ENCODE measurements at places on chromosomes 2 and 18.

DNA sequence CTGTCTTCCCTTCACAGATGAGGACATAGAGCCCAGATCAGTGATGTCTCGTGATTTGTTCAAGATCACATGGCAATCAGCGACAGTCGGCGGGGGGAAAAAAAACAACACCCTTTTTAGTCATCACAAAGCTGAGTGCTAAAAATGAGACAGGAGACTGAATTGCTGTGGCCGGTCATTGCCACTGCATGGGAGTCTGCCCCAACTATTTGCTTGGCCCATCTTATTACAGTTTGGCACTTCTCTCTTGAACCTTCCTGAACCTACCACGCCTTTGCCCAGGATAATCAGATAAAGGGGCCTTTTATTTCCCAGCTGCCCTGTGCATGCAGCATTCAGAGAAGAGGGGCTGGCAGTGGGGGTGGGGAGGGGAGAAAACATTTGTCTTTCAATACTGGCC, 42.7 kb downstream of the SETBP1 start:
- no peak for DNase-seq

DNA sequence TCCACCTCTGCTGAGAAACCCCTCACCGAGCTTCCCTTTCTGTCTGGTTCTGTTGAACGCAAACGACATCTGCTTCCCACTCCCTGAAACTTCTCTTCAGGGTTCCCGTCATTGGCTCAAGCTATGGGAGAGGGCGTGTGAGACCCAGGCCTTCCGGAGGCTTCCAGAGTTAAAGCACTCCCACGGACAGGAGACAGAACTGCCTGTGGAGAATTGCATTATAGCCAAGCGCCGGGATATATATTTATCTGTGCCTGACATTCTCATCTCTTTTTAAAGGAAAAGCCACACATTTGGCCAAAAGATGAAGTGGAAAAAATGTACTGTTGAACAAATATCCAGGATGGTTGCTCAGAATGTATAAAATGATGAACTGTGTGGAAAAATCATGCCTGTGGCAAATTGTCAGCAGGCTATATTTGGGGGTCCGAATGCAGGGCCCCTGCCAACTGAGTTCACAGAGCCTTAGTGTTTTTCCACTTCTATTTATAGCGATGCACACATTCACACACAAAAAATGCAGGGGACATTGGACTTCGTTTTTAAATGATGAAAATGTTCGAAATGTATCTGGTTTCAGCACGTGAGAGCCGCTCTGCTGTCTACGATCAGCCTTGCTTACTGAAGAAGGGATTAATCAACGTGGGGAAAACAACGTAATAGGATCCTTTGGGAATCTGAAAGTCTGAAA, 59.5 kb downstream of the E2F6 start:
- DNase-seq, result no peak

- DNase-seq, result no peak
These were observed 124.7 kb upstream of the PPP1CB start for GRCh38 chr2:28626891-28627421.

- no peak for DNase-seq
These were observed 593 bp upstream of the NRBP1 start for GRCh38 chr2:27427863-27428212.

DNA sequence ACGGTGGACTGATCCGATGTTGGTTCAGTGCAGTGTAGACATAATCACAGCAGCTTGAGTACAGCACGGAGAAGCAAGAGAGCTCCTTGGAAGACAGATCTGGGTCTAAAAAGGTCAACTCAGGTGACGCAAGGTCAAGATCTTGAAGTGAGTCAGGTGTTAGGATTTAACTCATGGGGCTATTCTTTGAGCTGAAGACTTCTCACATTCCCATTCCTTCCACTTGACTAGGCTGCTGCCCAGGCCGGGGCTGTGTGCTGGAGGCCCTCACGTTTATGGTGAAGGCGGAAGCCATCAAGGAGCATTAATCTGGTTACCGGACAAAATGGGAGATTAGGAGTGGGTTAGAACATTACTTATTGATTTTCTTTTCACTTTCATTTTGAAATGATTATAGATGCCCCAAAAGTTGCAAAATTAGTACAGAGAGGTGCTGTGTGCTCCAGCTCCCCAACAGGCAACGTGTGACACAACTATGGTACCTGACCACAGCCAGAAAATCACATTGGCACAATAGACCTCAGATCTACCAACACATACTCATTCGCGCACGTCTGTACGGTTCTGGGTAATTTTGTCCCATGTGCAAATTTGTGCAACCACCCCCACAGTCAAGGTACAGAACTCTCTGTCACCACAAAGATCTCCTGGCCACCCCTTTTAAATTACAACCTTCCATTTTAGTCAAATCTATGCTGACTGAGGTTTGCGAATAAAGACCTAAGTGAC, 77.6 kb upstream of the SEC11C start:
- DNase-seq, result no peak

GRCh38 chr2:165874445-165875039, 79.0 kb downstream of the TTC21B start:
- DNase-seq, result no peak

DNA sequence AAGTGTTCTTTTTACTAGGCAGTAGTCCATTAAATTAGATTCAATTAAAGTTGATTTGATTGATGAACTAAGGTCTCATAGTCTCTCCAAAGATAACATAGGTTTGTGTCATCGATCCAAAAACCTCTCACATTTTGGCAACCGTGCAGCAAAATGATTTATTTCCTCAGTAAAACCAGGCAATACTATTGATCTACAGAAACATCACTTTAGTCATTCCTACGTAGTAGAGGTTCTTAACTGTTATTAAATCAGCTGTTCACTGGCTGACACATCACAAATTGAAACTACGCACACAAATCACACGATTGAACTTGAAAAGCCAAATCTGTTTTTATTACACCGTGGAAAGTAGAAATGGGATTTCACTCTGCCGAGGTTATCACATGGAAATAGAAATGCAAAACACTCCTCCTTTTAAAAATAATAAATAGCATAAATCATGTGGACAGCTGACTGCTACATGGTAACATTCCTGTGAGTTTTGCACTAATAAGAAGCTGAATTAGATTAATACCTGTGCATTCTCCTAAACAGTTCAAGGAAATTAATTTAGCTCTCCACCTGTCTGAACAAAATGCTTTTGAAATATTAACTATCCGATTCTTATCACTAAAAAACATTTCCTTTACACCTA, 262.5 kb downstream of the CDH20 start:
- no peak for DNase-seq

GRCh38 chr2:205772983-205773382, 90.7 kb downstream of the NRP2 start:
- no peak for DNase-seq

GRCh38 chr2:22999951-23000350, 385.0 kb upstream of the KLHL29 start:
- DNase-seq, result no peak

GRCh38 chr18:5476961-5477800, 66.6 kb downstream of the EPB41L3 start:
- DNase-seq, result no peak

GRCh38 chr2:53886406-53887280, 26.9 kb upstream of the GPR75 start:
- no peak for DNase-seq

DNA sequence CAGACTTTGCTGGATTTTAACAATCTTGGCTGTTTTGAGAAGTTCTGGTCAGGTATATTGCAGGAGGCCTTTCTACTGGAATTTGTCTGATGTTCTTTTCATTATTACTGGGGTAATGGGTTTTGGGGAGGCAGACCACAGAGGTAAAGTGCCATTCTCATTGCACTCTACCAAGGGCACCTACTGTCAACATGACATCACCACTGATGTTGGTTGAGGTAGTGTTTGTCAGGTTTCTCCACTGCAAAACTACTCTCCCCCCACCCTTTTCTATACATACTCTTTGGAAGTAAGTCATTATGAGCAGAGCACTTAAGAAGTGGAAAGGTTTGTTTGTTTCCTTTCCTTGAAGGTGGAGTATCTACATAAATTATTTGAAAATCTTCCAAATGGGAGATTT, 27.0 kb downstream of the PRKD3 start:
- DNase-seq, result no peak

DNA sequence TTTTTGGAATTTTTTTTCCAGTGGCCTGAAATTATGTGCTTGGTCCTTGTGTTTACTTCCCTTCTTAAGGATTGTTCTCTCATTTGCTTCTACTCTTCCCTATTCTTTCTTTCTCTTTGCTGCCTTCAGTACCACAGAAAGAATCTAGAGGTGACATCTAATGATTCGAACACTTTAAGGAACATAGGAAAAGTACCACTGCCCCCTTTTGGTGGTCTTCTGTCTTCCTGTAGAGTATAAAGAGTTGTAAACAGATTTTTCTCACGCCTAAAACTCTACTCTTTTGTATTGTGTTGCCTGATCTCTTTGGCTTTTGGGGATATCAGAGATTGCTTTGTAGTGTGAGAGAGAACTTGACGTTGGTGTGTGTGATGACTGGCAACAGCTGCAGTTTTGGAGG, 7.0 kb upstream of the SCTR start:
- DNase-seq, result no peak

DNA sequence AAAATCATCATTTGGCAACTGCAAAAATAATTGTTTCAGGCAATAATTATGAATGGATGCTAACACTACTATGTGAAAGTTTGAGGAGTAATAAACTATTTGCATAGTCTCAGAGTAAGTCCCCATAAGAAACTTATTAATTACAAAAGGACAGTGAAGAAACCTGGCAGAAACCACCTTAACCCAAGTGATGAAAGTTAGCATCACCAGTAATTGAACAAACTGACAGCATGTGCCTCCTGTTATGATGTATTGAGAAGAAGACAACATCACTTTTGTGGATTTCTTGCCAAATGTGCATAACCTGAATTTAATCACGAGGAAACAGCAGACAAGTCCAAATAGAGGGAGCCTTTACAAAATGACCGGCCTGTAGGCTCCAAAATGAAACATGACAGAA, 183.3 kb upstream of the SP5 start:
- DNase-seq, result no peak

DNA sequence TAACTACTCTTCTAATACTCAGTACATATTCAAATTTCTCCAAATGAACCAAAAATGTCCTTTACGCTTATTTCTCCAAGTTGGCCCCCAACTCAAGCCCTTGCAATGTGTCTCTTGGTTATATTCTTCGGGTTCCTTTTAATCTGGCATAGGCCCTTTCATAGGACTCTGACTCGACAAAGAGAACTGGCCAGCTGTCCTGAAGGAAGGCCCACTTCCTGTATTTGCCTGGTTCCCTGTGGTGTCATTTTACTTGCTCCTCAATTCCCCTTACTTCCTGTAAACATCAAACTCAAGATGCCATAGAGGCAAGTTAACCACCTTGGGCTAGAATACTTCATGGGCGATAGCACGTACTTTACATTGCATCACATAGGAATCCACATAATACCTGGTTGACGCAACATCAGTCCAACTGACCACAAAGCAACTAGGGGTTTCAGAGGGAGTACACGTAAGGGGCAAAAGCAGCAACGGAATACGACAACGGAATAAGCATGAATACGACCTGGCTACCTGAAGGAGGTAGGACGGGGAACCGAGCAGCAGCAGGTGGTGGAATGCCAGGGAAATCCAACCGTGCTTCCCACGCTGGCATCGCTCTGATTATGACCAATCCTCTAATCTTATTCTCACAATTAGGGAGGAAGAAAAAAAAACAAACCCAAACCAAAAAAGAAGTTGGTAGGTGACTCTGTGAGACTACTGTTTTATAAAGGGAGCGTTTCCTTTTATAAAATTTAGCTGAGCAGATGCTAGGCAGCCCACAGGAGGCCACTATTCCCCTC, 823 bp upstream of the GORASP2 start:
- no peak for DNase-seq

GRCh38 chr2:10709290-10709939, 12.0 kb upstream of the ATP6V1C2 start:
- no peak for DNase-seq

DNA sequence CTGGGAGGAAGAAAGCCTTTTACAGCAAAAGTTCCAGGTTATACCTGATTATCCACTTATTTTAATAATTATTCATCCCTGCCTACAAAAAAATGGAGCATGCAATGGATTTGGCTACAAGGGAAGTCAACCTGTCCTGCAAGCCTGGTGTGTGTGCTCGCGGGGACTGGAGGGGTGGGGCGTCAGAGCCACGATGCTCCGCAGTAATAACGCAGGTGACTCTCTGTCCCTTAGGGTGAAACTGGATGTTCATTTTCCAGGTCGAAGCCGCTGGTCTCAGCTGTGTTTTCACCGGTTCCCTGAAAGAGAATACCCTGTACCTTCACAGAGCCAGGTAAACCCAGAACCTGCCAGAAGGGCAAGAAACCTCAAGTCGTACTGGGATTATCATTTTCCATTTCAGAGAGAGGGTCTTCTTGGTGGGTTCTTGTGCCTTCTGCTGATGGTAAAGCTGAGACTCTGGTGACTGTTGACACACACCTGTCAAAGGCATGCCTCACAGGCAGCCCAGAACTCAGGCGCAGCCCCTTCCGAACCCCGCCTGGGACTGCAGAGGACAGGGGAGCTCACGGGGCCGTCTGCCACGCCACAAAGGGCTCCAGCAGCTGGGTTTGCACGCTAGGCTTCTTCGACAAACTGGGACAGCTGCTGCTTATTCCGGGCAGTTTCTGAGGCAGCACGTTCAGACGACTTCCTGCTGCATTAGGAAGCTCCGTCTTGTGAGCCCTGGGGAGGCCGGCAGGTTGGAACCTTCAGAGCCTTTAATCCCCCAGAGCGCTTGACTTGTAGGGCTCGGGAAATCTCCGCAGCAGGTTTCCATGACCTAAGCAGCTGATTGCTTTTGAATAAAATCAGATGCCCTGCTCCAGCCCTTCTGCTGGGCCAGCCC, 58.6 kb downstream of the KCNG2 start:
- DNase-seq, result no peak

DNA sequence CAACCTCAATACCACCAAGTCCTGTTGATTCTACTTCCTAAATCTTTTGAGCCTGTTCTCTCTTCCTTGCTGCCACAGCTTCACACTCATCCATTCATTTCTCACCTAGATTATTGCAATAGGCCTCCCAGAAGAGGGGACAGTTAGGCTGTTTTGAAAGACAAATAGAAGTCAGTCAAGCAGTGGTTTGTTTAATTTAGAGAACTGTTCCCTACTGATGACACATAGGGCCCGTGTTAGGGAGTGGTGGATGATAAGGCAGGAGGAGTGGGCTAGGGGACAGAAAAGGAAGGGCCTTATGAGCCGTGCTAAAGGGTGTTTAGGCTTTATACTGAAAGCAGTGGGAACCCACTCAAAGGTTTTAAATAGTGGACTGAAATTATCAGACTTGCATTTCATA, 59.6 kb upstream of the ZFP36L2 start:
- no peak for DNase-seq

GRCh38 chr2:10906926-10907625, 4.7 kb upstream of the KCNF1 start:
- no peak for DNase-seq

GRCh38 chr2:225599856-225600255, 200.3 kb downstream of the NYAP2 start:
- DNase-seq, result no peak

DNA sequence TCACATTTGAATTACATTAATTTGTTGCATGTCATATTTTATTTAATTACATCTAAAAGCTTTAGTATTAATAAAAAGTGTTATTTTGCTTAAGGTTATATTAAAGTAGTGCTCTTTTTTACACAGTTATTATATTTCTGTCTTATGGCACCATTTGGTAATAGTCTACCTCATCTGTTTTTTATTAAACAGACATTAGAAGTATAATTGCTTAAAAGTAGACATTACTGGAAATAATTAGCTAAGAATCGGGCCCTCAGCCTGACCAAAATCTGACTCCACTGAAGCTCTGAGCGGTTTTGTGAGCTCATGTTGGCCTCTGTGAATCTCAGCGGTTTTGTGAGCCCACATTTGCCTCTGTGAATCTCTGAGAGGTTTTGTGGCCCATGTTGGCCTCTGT, 102.5 kb upstream of the SNTG2 start:
- no peak for DNase-seq

- DNase-seq, result no peak
These were observed 52.5 kb downstream of the SETBP1 start for GRCh38 chr18:44733069-44733753.
